ENCODE measurements at places on chromosomes 3 and 15.

DNA sequence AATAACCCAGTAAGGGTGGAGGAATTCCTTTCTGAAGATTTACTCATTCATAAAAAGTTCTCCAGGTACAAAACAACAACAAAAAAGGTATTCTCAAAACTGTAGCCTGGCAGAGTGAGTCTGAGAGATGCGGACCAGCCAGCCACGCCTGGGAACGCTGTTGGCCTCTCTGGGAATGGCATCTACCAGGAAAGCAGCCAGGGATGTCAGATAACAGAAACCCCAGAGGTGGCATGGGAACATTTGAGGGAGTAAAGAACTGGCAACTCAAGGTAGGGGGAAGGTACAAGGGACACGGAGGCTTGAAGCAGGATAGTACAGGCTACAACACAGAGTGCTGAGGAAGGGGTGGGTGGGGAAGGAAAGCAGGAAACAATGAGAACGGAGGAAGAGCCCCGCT is 7.1 kb upstream of the AP3S2 start:
- no peak for DNase-seq

DNA sequence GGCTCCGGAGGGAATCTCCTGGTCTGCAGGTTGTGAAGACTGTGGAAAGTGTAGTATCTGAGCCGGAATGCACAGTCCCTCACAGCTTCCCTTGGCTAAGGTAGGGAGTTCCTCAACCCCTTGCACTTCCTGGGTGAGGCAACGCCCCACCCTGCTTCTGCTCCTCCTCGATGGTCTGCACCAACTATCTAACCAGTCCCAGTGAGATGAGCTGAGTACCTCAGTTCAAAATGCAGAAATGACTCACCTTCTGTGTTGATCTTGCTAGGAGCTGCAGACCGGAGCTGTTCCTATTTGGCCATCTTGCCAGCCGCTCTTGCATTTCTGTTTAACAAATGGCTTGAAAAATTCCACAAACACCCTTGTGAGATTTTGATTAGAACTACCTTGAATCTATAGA is 156.1 kb downstream of the STXBP5L start:
- DNase-seq = no peak

DNA sequence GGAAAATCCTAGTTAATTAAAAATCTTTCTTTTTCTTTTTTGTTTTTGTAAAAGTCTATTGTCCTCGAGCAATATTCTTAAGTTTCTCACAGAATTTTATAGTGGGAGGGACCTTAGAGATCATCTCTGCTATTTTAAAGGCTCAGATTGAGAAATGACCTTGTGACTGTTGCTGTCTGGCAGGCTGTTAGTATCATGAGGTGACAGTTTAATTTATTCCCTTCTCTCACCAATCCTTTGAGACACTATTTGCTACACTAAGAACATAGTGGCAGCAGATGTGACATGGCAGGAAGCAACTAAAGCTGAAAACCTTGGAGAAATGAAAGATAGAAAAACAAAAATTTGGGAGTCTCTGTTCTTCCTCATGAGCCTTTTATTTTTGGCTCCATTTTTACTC is 24.9 kb downstream of the APPL1 start:
- DNase-seq = no peak

GRCh38 chr3:167936019-167936418 is 159.7 kb downstream of the GOLIM4 start:
- DNase-seq = no peak

- no peak for DNase-seq
Observed at GRCh38 chr15:47337106-47337505, 380.2 kb upstream of the SEMA6D start.

- DNase-seq = no peak
Observed at GRCh38 chr3:3278073-3278472, 98.6 kb upstream of the CRBN start.

GRCh38 chr3:115790759-115791158 is 167.4 kb downstream of the GAP43 start:
- no peak for DNase-seq

DNA sequence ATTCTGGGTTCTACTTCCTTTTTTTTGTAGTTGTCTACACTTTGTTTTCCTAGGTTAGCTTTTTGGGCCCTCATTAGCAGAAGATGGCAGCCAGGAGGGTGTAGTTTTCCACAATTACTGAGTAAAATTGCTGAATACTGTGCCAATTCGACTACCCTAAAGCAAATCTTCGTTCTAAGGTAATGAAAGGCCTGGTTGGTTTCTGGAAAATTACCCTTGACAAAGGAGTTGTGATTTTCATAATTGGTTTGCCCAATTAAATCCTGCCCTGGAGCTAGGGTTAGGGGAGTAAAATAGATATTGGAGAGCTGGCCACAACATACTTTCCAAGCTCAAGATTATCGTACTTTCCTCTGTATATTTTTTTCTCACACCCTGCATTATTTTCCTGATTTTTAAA is 293.0 kb downstream of the OXSM start:
- DNase-seq = no peak

DNA sequence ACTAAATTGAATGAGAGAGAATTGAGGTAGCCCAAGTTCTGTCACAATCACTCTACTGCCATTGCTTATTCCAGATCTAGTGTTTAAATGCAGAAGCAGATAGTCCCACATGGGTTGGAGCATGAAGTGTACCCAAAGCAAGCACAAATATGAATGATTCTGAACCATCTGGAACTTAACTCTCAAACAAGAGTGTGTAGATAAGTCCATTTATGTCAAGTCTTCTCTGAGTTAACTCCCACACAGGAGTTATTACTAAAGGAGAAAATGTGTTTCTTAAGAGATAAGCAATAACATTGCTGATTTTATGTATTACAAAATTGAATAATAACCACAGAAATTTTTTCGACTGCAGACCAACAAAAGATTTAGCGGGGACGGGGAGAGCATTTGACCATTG is 33.6 kb downstream of the PAQR9 start:
- no peak for DNase-seq

DNA sequence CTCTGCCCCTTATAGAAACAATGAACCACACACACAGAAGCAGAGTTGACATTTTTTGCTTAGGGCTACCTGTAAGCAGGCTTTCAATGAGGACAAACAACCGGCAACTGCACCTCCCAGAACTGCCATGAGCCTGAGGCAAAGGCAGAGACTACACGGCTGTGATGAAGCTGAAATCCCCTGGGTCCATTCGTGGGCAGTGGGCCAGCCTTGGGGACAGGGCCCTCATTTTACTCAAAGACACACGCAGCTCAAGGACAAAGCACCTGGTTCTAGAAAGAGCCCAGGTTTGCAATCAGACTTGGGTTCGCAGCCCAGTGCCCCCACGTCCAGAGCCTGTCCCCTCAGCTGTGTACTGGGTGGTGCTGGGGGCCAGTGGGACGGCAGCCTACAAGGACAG is 17.9 kb downstream of the FAM174B start:
- no peak for DNase-seq

DNA sequence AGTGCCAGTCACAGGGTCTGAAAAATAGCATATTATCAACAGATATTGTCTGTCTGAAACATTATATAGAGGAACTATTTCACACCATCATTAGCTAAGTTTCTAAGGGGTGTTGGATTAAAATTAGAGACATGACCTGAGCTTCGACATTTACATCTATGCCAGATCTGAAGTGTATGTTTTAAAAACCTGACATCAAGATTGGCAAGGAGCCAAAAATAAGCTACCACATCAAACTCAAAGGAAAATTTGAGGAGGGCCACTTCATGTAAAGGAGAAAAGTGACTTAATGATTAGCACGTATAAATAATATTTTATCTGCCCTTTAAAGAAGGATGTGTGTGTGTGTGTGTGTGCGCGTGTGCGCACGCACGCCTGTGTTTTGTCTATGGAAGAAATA is 752.0 kb upstream of the GRM7 start:
- DNase-seq = no peak

GRCh38 chr15:87579537-87579936 is 677.0 kb downstream of the NTRK3 start:
- DNase-seq = no peak

DNA sequence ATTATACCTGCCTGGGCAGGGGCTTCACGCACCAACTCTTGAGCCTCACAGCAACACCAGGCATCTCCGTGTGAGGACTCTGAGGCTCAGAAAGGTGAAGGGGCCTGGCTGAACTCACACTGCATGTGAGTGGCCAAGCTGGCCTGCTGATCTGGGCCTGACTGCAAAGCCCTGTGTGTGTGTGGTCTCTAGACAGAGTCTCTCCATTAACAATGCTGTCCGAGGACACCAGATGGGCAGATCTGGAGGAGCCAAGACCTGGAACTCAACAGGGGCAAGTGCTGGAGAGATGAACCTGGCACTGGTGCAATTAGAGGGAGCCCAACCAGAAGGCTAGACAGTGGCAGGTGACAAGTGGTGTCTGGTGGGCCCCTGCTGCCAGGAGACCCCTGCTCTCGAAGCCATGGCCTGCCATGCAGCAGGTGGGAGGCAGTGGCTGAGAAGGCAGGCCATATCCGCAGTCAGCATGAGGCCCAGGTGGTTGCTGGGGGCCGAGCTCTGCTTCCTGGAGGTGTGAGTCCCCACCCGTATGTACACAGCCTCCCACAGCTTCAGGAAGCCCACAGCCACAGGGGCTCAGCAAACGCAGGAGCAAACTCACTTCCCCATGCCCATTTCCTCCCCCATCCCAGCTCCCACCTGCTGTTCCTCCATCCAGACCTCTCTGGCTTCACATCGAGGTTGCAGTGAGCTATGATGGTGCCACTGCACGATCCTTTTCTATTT is 39.0 kb downstream of the CYP11A1 start:
- DNase-seq = no peak

GRCh38 chr15:54119051-54119450 is 140.8 kb downstream of the UNC13C start:
- no peak for DNase-seq

DNA sequence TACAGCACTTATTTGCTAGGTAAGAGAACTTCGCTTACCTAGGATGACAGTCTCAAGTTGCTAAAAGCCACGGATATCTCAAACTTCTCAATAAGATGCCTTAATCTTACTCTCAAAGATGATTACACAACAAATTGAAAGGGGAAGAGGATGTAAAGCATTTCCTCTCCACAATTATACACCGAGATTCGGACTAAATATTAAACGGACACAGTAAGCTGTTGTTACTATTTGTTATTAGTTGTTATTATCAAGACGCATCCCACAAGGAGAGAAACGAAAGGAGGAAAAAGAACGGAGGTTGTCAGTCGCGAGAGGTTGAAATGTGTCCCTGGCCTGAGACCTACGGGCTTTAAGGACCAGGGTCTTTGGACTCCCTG is 660 bp downstream of the ZNF106 start:
- DNase-seq = no peak

DNA sequence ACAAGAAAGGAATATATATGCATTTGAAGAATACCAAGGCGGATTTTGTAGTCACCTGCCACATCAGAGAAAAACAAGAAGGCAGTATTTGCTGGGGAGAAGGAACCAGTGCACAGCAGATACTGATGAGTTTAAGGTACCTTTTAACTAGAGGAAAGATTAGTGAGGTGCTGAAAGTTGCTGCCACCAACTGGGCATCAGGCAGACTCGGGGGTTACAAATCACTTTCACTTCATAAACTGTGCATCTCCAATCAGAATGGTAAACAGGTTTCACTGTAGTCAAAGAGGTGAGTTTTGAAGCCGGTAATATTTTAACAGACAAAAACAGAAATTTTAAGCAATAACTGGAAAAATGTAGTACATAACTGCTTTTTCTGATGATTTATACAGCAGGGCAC is 4.1 kb downstream of the FBN1 start:
- DNase-seq = no peak

- DNase-seq = no peak
Observed at GRCh38 chr3:163328680-163329079, 1749.6 kb downstream of the SI start.

- no peak for DNase-seq
Observed at GRCh38 chr3:160780245-160780644, 24.2 kb downstream of the PPM1L start.

GRCh38 chr3:98914210-98915080 is 12.9 kb upstream of the DCBLD2 start:
- DNase-seq = no peak

DNA sequence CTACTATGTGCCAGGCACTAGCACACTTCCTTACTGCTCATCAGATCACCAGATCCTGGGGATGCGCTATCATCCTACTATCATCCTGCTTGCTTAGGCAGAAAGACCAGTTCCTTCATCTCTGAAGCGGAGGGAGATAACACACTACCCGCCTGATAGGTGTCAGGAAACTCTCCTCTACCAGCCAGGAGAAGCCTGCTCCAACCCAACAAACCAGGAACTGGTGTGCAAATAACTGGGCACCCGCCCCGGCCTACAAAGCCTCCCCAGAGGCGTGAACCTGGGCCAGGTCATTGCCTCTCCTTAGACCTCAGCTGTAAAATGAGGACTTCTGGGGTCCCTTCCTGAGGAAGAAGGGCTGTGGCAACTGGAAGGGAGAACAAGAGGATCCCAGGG is 61.5 kb downstream of the HOMER2 start:
- DNase-seq = no peak

GRCh38 chr3:42600958-42601675 is 631 bp downstream of the NKTR start:
- DNase-seq = no peak

- DNase-seq = no peak
Observed at GRCh38 chr3:113018536-113019181, 27.9 kb downstream of the GTPBP8 start.

DNA sequence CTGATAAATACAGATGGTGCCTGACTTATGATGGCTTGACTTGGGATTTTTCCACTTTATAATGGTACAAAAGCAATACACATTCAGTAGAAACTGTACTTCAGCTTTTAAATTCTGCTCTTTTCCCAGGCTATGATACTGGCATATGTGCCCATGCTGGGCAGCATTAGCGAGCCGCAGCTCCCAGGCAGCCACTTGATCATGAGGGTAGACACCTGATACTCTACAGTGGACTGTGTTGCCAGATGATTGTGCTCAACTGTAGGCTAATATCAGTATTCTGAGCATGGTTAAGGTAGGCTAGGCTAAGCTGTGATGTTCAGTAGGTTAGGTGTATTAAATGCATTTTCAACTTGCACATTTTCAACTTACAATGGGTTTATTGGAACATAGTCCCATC is 17.7 kb upstream of the FEM1B start:
- no peak for DNase-seq

DNA sequence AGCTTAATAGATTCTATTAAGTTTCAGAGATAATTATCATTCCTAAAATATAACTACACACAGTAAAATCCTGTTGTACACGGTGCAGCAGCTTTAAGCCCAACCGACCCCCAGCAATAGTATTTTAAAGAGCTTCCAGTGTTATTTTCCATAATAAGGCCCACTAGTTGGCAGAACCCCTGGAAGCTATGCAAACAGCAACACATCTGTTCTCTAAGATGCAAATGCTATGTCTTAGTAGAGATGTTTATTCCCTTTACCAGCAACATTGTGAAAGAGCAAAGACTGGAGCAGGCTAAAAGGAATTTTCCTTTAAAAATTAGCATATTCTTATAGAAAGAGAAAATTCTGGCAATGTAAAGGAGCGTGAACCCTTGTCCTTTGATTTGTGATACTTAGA is 819.7 kb upstream of the ALCAM start:
- no peak for DNase-seq
